ENCODE measurements at places on chromosomes 3 and 15.

- no peak for DNase-seq
Measured at GRCh38 chr15:98753726-98754656, 105.7 kb downstream of the IGF1R start.

DNA sequence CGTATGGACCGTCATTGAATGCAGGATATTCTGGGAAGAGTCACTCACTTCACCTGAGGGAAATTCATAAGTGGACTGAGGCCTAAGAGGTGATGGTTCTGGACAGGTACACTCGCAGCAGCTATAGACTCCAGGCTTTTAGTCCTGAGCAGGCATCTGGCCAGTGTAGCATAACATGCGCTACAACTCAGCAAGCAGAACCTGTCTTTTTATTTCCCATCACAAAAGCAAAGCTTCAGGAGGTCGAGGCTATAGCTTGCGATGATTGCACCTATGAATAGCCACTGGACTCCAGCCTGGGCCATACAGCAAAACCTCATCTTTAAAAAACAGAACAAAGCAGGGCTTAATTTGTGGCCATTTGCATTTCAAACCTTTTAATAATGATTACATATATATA, 185.8 kb downstream of the KCNH8 start:
- DNase-seq = no peak

GRCh38 chr15:75352186-75353080, 5.6 kb downstream of the NEIL1 start:
- DNase-seq = no peak

- DNase-seq = no peak
Measured at GRCh38 chr15:63018639-63019038, 23.9 kb upstream of the TPM1 start.

- DNase-seq = no peak
Measured at GRCh38 chr3:94775746-94776145, 712.9 kb downstream of the NSUN3 start.

GRCh38 chr15:62619526-62619925, 423.0 kb upstream of the TPM1 start:
- DNase-seq = no peak
